ENCODE measurements at places on chromosomes 13 and 19.
A peak's percentile ranks its signal among the peaks of the same experiment; 100 is the strongest.

- no peak for DNase-seq
These were observed 4.9 kb upstream of the ZSWIM4 start for GRCh38 chr19:13790354-13790753.

DNA sequence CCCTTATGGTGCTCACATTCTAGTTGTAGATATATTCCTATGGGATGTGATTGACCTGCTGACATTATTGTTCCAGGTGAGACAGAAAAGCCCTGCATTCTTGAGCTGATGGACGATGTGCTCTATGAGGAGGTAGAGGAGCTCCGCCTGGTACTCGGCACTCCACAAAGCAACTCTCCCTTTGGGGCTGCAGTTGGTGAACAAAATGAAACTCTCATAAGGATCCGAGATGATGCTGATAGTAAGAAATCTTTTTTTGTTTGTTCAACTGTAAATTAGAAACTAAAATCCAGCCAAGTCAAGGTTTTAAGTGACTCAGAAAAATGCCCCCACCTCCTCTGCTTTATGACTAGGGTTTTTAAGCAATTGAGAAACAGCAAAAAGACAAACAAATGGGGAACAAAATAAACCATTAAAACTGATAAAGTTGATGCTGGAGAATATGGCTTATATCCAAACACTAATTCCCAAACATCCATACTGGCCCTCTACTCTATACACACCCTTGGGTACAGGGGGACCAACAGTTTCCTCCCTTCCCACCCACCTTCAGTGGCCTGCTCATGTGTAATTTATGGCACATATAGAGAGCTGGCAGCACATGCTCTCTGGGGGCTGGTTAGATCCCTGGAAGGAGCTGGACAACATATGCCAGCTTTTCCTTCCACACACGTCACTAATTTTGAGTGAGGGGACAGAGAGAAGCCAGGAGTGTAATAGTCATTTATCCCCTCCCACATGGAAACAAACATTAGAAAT, 139.6 kb downstream of the STOML3 start:
- no peak for DNase-seq

DNA sequence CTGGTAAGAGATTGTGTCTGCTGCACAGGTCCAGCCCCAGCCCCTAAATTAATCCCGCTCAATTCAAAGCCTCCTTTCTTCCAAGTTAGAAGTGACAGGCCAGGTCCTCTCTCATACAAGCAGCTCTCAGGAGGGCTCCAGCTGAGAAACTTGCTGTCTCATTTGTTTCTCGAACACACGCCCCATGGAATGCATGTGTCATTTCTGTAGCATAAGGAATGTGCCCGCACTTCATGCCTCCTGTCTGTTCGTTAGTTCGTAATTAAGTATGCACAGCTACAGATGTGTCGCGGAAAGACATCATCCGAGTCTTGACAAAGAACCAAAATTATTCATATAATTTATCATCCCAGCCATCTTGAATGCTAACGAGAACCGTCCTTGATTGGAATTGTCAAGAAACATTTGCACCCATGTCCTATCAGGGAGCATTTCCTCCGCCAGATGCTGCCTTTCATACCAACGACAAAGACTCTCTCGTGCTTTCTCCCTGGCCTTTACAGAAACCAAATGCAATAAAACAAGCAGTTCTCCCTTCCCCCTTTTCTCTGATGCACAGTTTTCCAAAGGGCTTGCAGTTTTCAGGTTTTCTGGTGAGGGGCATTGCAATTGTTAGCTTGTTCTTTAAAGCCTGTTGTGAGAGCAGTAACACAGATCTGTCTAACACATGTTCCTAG, 133.5 kb downstream of the UQCRFS1 start:
- DNase-seq, result no peak

DNA sequence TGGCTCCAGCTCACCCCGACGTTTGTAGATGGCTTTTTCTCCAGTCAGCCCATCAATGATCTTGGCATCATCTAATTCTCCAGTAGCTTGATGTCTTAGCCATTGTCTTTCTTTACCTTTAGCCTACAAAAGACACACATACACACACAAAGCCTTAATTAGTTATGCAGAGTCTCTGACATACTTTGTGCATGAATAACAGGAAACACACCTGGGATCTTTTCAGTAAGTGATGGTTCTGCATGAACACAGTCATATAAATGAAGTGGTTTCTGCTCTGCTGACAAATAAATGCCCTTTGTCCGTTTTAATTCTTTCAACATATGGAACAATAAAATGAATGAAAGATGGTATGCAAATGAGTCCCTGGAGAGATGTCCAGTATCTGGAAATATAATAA, 133.3 kb downstream of the RGCC start:
- no peak for DNase-seq

DNA sequence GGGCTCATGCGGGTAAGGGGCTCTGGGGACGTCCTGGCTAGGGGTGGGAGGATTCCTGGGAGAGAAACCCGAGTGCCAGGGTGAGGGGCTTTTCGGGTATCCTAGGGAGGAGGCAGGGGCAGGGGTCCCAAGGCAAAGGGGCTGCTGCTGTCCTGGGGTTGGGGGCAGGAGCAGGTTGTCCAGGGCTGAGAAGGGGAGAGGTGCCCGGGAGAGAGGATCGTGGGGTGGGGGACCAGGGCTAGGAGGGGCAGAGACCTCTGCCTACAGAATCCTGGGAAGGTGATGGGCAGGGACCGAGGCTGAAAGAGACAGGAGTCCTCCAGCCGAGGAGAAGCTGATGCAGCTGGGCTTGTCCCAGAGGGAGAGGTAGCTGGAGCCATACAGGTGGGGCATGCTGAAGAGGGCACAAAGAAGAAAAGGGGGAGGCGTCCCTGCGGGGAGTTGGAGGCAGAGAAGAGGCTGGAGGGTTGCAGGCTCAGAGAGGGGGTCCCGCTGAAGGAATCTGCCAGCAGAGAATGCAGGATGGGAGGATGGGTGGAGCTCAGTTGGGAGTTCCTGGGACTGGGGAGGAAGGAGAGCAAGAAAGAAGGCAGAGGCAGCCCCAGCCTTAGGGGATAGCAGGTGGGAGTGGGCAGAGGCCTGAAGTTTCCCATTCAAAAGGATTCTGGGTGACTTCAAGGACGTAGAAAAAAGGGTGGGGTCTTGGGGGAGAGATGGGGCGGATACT, 574 bp downstream of the CYP2S1 start:
- DNase-seq, result no peak

DNA sequence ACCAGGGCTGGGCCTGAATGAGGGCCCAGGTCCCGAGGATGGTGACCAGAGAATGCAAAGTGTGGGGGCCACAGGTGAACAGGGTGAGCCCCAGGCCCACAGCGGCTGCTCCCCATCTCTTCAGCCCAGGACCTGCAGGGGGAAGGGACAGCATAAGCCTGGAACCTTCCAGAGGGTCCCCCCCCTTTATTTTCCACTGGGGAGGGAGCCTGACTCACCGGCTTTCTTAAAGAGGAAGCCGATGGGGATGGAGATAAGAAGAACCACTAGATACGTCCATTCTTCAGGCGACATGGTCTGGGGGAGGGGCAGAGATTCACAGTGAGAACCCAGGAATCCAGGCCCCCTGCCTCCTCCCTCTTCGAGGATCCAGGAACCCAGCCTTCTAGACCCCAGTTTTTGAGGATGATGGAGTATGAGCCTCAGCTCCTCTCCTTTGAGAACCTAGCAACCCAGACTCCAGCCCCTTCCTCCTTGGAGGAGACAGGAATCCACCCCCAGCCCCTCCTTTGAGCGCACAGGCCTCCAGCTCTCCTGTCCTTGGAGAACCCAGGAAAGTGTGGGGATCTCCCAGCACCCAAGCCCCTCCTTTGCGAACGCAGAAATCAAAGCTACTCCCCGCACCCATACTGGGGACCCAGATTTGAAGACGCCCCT, 1.0 kb downstream of the MBOAT7 start:
- peak; percentile 62 for DNase-seq

GRCh38 chr19:604355-604754, 14.7 kb downstream of the HCN2 start:
- no peak for DNase-seq

GRCh38 chr19:19742773-19743172, 9.9 kb upstream of the ZNF14 start:
- DNase-seq, result no peak

DNA sequence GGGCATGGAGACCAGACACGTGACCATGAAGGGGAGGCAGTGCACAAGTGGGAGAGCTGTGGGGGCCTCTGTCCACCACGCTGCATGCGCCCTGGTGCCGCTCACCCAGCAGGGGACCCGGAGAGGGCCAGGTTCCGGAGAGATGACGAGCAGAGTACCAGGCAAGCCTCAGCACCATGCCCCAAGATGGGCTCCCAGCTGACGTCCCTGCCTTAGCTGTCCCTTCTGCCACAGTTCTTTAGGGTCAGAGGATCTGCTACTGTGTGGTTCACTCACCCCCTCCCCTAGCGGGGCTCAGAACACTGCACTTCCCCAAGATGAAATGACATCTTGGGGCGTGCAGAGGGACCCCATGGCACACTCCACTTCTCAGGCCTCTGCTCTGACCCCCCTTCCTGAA, 9.6 kb upstream of the PRKD2 start:
- no peak for DNase-seq

DNA sequence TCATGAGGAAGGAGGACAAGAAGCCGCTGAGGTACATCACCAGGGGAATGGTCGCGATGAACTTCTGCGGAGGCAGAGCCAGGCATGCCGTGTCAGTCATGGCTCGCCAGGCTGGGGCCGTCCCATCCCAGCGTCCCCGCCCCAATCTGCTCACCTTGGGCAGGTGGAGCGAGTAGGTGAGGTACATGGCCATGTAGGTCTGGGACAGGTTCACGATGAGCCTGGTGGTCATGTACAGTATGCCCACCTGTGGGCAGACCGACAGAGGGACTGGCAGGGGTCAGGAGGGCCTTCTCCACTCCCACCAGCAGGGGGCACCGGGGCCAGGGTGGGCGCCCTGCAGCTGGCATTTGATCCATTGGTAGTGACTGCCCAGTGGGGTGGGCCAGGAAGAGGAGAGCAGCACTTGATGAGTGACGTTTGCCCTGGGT, 8.3 kb downstream of the TEKTIP1 start:
- no peak for DNase-seq

- DNase-seq, result no peak
These were observed 165.3 kb downstream of the LMO7 start for GRCh38 chr13:75801388-75801945.

- peak; percentile 59 for DNase-seq
These were observed 12.2 kb upstream of the RELB start for GRCh38 chr19:44988896-44989556.

- no peak for DNase-seq
These were observed 354.9 kb upstream of the HTR2A start for GRCh38 chr13:47251771-47252170.
